ENCODE measurements at places on chromosomes 7 and 10.

DNA sequence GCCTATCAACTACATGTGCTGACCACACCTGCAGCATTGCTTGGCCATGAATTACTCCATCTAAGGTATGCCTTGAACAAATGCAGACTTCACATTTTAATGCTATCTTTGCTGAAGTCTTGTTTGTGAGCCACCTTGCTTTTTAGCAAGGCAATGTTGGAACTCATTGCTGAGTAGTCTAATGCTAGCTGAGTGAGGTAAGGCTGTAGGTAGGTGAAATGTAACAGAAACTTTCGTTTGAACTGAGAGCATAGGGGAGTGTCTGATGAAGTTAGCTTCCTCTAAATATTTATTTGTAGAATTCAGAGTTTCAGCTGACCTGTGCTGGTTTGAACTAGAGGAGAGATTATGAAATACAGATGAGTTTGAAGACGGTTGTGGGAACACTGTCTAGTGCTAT, 238.5 kb downstream of the SEMA3A start:
- no peak for DNase-seq

DNA sequence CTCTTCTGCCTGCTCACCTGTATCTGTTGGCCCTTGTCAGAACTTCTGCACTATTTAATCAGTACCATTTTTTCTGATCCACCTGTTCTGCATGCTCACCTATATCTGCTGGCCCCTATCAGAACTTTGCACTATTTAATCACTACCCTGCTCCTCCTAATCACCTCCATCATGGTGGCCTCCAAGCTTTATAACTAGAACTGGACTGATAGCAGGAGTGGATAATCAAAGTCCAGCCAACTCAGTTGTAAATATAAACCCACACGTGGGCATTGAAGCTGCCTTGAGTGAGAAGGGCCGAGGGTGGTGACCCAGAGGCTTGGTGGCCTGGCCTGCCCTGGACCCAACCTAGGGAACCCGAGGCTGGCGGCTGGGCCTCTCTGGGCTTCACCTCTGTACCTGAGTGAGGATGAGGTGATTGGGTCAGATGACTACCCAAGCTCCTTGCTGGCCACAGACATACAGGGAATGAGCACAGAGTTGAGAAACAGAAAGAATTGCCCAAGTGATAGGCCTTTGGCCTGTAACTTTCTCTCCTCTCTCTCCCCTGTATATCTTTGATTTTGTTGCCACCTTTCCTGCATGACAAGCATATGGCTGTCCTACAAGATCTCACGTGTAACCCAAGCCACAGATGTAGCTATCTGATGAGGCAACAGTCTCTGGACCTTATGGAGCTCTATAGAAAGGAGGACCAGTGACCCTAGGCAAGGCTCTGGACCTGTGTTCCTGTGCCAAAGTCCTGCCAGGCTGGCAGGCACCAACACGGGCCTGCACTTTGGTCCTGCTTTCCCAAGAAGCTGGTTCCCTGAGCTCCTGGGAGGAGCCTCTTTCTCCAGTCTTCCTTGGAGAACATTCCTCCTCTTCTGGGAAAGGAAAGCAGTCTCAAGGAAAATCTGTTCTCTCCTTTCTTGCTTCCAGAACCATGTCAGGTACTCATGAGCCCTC, 23.4 kb upstream of the FAM3C start:
- no peak for DNase-seq

DNA sequence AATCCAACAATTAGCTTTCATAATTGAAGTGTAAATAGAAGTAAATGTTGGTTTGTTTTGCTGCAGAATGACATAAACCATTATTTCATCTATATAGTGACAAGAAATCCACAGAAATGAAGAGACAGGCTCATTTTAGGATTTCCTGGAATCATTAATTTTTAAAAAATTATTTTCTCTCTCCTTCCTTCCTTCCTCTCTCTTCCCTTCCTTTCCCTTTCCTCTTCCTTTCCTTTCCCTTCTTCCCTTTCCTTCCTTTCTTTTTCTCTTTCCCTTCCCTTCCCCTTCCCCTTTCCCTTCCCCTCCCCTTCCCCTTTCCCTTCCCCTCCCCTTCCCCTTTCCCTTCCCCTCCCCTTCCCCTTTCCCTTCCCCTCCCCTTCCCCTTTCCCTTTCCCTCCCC, 51.2 kb upstream of the KMT2C start:
- DNase-seq = no peak

- no peak for DNase-seq
These were observed 42.4 kb downstream of the CCNY start for GRCh38 chr10:35378541-35379210.

DNA sequence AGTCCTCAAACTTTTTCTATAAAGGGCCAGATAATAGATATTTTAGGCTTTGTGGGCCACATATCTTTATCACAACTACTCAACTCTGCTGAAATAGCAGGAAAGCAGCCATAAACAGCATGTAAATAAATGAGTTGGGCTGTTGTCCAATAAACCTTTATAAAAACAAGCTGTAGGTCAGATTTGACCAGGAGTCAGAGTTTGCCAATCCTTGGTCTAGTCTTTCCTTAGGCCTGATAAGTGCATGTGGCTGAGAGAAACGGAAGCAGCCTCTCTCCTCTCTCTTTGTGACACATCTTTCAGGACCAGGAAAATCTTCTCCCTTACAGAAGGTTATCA, 724.5 kb downstream of the GRID1 start:
- no peak for DNase-seq
